ENCODE measurements at places on chromosomes 3 and 15.

DNA sequence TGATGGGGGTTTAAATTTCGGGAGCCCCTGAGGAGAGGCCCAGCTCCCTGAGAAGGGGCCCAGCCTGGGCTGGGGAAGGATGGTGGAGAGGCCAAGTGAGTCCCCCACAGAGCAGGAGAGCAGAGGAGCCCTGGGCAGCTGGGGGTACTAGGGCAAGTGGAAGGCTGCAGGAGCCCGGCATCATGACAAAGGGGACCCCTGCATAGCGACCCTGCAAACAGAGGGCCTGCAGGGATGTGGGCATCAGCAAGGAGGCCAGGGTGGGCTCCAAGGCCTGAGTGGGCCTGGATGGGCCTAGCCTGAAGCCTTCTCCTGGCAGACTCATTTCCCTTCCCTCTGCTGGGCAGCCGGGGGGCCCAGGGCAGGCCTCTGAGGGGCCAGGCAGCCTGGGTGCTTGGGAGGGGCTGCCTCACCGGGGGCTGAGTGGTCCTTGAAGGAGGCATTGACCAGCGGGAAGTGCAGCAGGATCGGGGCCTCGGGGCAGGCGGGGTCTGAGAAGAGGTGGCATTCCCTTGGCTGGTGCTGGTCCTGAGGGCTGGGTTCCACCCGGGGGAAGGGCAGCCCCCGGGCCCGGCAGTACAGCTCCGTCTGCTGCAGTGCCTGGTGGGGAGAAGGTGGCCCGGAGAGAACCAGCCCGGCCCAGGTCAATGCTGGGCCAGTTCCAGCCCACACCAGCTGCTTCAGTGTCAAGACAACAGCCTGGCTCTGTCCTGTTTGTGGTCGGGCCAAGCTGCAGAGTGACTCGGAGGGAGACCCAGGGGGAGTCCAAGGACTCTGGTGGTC is 24.7 kb downstream of the PLA2G4D start:
- no peak for DNase-seq

DNA sequence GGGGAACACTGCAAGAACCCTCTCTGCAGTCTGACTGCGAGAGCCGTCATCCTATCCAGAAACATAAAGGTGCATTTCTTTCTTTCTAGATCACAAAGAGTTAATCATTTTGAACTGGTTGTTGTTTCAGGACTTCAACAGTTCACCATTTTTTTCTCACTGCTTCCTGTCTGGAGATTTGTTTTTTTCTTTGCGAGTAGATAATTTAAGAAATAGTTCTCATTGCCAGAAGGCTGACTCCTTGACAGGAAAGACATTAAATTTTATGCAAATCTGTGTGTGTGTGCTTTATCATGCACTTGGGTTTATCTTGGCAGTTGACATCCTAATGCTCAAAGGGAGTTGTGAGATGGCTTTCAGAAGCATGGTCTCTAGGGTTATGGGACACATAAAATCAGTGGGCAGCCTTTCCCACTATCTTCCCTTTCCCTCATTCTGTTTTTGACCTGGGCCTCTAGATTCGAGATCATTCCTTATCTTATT is 123.5 kb upstream of the TBL1XR1 start:
- no peak for DNase-seq

- no peak for DNase-seq
These were observed 75.3 kb downstream of the TGFBR2 start for GRCh38 chr3:30681649-30682211.

DNA sequence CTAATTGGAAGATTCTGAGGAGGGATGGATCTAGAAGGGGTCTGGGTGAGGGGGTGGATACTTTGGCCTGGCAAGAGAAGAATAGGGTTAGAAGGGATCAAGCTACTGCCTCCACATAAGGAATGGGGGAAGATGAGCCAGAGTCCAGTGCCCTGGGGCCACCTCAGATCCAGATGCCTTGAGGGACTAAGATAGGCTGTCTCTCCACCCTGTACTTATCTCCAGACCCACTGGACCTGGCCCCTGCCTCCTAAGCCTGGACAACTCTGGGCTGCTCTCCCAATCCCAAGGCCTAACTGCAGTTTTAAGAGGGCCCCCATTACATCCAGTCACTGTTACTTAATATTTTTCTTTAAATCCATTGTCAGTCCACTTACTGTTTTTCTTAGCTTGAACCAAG is 2.0 kb downstream of the DVL3 start:
- DNase-seq: no peak

DNA sequence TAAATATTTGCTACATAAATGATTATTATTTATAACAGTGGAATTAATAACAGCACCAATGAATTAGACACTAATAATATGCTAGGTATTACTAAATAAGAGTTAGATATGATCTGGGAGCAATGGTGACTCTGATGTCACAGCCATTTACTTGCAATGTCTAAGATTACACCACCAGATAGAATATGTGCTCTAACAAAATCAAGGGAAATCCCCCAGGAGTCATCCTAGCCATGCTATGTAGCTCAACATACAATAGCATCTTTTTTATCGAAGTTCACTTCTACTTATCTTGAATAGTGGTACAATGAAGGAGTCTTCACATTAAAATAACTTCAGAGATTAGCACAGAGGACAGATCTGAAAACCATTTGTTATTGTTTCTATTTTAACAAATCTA is 154.0 kb downstream of the FMN1 start:
- no peak for DNase-seq

DNA sequence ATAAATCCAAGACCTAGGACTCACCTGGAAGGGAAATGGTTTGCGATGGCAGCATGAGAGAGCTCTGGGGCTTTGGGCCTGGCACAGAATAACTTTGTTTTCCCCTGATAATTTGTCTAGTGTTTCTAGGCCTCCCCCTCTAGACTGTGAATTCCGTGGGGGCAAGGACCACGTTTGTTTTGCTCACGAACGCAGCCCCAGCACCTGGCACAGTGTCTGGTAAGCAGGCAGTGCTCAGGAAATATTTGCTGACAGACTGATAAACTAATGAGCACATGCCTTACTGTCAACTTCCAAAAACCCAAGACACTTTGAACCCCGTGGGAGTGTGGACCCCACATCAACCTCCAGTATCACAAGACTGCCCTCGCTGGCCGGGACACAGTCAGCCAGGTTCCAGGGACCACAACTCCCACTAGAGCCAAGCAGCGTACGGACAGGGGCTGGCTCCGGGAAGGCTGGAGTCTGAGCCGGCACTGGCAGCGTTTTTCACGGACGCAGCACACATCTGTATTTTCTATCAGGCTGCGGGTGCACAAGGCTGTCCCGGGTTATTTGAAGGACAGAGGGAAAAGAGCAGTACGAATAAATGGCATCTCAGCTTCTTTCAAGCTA is 146.5 kb downstream of the XXYLT1 start:
- DNase-seq: no peak

- no peak for DNase-seq
These were observed 106.9 kb downstream of the LSM3 start for GRCh38 chr3:14285548-14285925.

GRCh38 chr3:73611176-73611575 is 13.6 kb downstream of the PDZRN3 start:
- DNase-seq: no peak

DNA sequence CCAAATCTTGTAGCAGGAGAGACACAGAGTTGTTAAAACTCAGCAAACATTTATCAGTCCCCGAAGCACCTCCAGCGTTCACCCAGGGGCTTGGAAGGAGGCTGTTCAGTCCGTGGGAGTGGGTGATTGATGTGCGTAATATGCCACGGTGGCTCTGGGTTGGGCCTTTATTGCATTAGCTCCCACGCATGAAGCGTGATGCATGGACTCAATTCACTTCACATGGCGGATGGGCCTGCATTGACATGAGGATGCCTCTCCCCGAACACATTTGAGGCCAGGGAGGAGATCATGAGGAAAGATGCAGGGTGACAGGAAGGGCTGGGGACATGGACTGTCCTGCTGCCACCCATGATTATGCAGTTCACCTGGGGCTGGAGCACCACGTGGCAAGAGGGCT is 126.5 kb downstream of the FAM43A start:
- no peak for DNase-seq

DNA sequence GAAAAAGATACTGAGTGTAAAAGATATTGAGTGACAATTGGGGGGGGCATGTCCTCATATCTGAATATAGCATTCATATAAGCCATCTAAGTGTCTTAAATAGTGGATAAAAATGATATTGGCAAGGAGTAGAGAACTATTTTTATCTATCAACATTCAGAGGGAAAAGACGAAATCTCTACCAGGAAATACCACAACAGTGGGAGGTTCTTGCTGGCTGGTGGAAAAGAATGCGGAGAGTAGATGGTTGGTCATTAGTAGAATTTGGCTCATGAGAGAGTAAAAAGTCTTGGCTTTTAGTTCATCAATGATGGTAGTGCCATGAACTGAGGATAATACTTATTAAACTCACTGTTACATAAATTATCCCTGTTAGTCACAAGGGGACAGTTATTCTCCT is 4.8 kb upstream of the TCF12 start:
- no peak for DNase-seq

DNA sequence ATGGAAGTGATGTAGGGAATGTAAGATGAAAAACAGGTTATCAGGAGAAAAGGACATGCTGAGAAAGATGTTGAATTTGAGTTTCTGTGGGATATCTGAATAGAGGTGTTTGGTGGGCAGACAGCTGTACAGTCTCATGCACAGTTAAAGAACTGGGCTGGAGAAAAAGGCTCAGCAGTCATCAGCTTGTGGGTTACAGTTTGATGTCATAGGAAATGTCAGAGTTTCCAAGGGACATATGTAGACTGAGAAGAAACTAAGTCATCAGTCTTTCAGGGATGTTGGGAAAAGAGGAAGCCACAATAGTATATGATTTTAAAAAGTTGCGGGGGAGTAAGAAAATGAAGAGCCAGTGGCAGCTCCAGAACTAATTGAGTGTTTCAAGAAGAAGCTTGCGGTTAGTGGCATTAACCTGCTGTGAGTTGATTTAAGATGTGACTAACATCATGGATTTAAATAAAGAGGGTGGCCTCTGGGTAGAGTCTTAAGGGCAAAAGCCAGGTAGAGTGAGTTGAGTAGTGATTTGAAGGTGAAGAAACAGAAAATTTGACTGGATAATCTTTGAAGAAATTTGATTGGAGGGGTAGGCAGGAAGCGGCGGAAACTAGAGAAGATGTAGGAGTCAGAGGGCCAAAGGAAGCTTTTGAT is 24.6 kb downstream of the GORASP1 start:
- DNase-seq: no peak

DNA sequence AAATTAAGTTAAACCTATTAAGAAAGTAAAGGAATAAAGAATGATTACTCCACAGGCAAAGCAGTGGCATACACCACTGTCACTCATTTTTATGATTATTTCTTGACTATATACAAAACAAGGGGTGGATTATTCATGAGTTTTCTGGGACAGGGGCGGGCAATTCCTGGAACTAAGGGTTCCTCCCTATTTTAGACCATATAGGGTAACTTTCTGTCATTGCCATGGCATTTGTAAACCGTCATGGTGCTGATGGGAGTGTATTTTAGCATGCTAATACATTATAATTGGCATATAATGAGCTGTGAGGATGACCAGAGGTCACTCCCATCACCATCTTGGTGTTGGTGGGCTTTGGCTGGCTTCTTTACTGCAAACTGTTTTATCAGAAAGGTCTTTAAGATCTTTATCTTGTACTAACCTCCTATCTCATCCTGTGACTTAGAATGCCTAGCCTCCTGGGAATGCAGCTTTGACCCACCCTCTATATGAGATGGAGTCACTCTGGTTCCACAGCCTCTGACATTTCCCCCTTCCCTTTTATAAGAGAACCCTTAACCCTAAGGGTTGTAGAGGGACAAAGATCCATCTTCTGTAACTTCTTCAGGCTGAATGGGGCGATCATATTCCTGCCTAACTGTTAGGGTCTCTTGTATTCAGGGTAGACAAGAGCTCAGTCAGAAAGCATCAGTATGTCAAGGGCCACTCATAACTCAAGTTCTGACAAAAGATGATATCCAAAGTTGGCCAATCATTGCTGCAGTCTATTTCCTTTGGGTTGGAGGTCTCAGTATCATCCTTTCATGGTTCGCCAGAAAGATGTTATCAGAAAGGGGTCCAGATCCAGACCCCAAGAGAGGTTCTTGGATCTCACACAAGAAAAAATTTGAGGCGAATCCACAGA is 79.5 kb upstream of the LIPC start:
- DNase-seq: no peak

- DNase-seq: no peak
These were observed 13.1 kb downstream of the RYK start for GRCh38 chr3:134237454-134238145.

DNA sequence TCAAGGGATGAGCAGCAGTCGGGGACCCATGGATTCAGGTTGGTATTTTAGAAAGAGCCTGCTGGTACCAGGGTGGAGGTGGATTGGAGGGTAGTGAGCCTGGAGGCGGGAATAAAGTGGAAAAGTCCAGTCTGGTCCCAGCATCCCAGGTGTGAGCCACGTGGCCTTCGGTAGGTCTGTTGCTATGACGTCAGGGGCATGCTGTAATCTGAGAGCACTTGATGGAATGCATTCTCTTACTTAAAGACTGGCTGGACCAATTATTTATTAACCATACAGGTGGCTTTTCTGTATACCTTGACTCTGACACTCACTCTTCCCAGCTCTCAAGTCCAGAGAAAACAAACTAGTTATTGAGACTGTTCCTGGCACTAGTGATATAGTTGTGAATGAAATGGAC is 389.9 kb upstream of the RGMA start:
- no peak for DNase-seq

GRCh38 chr15:95894407-95894956 is 436.0 kb upstream of the NR2F2 start:
- DNase-seq: no peak

DNA sequence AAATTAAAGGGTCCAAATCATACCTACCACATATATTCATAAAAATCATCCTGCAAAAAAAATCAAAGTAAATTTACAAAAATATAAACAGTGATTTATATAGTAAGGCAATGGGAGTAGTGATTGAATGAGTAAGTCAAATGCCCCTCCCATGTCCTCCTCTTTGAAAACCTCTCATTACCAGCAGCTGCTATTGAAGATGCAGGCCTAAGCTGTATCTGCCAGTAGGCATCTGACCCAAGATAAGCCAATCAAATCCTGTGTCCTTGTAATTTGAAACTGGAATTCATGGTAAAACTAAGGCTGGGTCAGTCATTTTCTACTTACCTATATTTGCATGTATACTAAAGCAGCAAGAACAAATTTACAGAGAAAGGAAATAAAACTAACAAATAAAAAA is 60.4 kb upstream of the POU1F1 start:
- no peak for DNase-seq

GRCh38 chr3:128487813-128488635 is 5.0 kb downstream of the GATA2 start:
- no peak for DNase-seq

DNA sequence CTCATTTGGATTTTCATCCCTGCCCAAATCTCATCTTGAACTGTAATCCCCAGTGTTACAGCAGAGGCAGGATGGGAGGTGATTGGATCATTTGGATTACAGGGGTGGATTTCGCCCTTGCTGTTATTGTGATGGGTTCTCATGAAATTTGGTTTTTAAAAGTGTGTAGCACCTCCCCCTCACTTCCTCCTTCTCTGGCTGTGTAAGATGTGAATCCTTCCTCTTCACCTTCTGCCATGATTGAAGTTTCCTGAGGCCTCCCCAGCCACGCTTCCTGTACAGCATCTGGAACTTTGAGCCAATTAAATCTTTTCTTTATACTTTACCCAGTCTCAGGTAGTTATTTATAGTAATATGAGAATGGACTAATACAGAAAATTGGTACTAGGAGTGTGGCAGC is 316.8 kb downstream of the PLCL2 start:
- DNase-seq: no peak

- DNase-seq: no peak
These were observed 17.5 kb downstream of the PCSK6 start for GRCh38 chr15:101472033-101472432.
